ENCODE measurements at places on chromosomes 5 and 9. TPM values are rescaled to one million over a fixed set of nuclear protein-coding genes. Genes with fewer than 3 reads are reported as not detected.

DNA sequence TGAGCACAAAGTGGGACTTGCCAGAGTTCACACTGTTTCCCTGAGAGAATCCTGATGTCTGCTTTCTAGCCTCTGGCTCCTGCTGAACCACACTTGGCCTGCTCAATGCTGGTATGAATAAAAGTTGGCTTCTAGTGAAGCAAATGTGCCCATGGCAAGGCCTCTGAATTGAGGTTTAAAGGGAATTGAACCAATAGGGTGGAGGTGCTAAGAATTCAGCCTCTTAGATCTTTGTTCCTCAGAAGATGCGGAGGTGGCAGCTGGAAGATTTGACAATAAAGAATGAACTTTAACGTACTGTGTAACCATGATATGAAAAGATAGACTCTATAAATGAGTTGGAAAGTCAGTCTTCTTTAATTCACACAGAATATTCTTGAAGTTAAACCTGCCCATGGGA is 57.2 kb downstream of the RASGRF2 start:
- no peak overlapping the region for H3K4me3 ChIP-seq
- H3K4me1 ChIP-seq: peaks cover 17% of the 10 kb centered on the region
- DNase-seq: no peak
- no peak overlapping the region for H3K27ac ChIP-seq
- no peaks in the 10 kb centered on the region for H3K27me3 ChIP-seq

DNA sequence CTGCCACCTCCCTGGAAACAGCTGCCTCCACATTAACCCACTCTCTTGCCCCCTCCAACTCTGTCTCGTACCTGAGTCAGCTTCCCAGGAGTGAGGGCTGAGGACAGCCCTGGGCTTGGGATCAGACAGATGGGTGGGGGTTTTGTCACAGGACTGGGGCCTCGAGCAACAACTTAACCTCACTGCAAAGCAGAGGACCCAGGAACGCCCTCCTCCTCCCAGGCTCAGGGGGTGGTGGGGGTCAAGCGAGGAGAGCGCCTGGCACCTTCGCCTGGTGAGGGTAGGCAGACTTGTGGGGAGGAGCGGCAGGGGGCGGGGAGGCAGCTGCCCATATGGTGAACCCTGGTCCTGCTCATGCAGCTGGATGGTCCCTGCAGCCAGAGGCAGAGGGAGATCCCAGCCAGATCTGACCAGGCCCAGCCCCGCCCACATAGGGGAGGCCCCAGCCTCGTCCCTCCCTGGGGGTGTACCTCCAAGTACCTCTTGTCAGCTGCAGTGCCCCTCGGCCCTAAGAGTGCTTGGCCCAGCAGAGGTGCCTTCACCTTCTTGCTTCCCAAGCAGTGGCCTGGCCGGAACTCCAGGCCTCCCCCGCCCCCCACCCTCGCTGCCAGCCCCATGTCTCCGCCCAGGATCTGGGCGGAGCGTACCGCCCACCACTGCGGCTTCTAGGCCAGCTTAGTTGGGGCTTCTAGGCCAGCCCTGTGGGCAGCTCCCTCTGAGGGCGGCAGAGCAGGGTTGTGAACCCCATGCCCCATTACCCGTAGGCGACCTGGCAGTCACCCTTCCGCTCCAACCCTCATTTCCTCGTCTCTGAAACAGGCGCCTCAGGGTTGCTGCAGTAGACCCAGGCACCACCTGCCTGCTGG is at the start of gene SARDH:
TSS of gene SARDH (minus strand) at position 579 of the 866 bp plus-strand sequence. CDS start 4,179 bp downstream, outside the sequence.
- H3K27me3 ChIP-seq: no peaks in the 10 kb centered on the region
- H3K27ac ChIP-seq: no peak within 1 kb of the TSS
- DNase-seq: no peak
- H3K4me1 ChIP-seq: peaks cover 4% of the 10 kb centered on the region
- H3K4me3 ChIP-seq: no peak within 1 kb of the TSS

DNA sequence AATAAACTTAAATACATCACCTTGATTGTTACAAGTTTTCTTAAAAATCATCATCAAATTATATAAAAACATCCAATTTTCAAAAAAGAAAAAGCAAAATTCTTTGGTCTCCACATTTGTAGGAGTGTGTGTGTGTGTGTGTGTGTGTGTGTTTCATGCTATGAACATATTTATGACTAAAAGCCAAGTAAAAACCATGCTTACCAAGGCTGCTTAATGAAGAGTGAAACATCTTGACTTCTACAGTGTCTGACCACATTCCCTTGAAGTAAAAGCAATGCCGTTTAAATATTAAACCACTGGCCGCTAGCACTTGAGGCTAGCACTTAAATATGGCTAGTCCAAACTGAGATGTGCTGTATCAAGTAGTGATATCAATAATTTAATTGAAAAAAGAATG is 549.1 kb upstream of the CCNG1 start:
- H3K27me3 ChIP-seq: no peaks in the 10 kb centered on the region
- DNase-seq: no peak
- H3K4me1 ChIP-seq: no peaks in the 10 kb centered on the region
- H3K36me3 ChIP-seq: no peaks in the 10 kb centered on the region

The SLC25A46 gene
- total RNA-seq: 30.6 TPM

DNA sequence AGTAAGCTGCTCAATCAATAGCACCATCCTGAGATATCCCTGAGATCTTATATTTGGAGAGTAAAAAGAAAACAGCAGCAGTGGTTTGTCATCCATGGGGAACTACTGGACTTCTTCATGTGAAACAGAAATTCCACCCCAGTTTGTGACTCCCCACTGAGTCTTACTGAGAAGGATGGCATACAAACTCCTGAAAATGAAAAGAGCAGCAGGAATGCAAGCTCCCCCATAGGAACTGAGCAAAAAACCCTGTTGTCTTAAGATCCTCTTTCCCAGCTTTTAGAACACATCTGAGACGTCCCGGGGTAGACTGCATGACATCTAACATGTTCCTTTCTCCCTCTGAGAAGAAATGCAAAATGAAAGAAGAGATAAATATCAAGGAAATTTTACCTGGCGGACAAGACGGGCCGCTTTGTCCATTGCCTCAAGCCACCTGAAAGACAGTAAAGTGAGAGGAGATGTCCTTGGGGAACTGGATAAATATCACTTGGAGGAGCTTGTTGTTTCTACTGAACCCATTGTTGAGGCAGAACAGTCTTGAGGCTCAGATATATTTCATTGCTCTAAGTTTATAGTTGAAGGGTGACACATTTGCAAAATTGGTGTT is 117.1 kb downstream of the NUDT12 start:
- H3K4me1 ChIP-seq: 0 out of 2 replicates have a peak, but pooled peaks cover 4% of the 10 kb centered on the region
- no peaks in the 10 kb centered on the region for H3K27me3 ChIP-seq
- no peak for DNase-seq
- H3K27ac ChIP-seq: no peak overlapping the region

DNA sequence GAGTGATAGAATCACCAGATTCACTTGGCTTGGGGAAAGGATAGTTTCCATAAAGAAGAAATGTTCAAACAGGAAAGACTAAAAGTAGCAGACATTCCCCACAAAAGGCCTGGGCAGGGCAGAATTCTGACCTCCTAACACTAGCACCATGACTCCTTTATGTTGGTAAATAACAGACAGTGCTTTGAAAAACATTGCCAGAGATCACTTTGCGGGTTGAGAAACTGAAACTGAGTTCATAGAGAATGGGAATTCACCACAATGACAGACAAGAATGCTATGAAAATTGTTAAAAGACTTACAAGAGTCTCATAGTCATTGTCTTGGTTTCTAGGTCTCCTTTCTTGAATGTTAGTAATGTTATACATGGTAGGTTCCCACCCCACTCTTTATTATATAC is 172.5 kb upstream of the GLRA1 start:
- H3K27me3 ChIP-seq: peaks cover 2% of the 10 kb centered on the region
- no peak overlapping the region for H3K27ac ChIP-seq
- H3K36me3 ChIP-seq: no peaks in the 10 kb centered on the region
- DNase-seq: no peak
- no peak overlapping the region for H3K4me3 ChIP-seq

- H3K4me1 ChIP-seq: peaks cover 24% of the 10 kb centered on the region
- no peak for DNase-seq
- H3K27me3 ChIP-seq: no peaks in the 10 kb centered on the region
- no peak overlapping the region for H3K27ac ChIP-seq
- H3K36me3 ChIP-seq: no peaks in the 10 kb centered on the region
Measured at GRCh38 chr5:73388306-73388684, 60.3 kb downstream of the FOXD1 start.

GRCh38 chr9:134411440-134412297 is 85.4 kb downstream of the RXRA start:
- H3K27ac ChIP-seq: no peak overlapping the region
- H3K4me1 ChIP-seq: peaks cover 9% of the 10 kb centered on the region
- no peak for DNase-seq
- H3K27me3 ChIP-seq: no peaks in the 10 kb centered on the region
- H3K4me3 ChIP-seq: no peak overlapping the region
- peaks cover 1% of the 10 kb centered on the region for H3K36me3 ChIP-seq

DNA sequence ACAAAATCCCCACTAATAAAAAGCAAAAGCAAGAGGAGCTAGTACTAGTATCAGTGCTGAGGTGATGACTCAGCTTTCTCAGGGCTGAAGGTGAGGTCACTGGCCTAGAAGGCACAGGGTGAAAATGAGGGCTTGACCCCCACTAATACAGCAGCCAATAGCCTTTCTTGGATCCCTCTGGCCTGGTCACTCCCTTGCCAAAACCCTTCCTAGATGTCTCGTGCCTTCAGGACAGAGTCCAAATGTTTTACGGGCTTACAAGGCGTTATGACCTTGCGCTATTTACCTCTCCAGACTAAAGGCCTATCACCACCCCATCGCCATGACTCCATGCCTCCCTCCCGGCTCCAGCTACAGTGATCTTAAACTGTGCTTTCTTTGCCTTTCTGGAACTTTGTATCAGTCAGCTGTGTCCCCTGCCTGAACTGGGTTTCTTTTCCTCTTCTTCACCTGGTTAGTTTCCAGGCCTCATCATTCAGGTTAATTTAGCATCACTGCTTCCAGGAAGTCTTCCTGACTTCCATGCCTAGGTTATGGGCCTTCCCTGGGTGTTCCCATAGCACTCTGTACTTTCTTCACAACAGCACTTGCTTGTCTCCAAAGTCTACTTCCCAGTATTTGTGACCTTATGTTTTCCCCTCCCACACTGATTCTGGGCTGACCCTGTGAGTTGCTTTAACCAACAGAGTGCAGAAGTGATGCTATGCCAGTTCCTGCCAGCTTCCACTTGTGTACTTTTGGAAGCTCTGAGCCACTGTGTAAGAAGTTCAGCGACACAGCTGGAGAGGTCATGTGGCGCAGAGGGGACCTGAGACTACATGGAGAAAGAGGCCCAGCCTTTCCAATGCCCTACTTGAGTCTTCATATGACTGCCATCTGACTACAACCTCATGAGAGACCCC is 4.2 kb upstream of the DELE1 start:
- no peaks in the 10 kb centered on the region for H3K36me3 ChIP-seq
- peaks cover 16% of the 10 kb centered on the region for H3K4me1 ChIP-seq
- H3K4me3 ChIP-seq: no peak overlapping the region
- H3K27me3 ChIP-seq: no peaks in the 10 kb centered on the region

The ARL14EPL gene
- not detected for total RNA-seq

DNA sequence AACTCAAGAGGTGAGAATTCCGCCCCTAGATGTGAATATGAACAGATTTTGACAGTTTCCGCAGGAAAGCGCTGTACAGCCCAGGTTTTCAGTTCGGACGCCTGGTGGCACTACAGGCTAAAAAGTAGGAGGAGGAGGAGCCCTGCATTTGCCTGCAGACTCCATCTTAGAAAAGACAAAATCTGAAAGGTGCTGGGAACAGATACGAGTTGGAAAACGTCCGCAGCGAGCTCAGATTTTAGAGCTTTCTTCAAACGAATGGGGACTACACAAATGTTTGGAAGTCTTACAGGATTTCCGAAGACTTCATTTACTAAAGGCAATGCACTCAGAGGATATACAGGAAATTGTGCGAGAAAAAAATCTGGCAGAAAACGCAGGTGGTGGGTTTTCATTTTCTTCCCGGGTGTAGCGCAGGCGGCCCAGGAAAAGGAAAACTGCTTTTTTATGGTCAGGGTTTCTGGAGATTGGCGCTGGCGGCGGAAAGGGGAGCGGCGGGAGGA is 9.9 kb upstream of the PCDHB2 start:
- no peaks in the 10 kb centered on the region for H3K4me1 ChIP-seq
- peak overlapping the region; percentile 63 for H3K27ac ChIP-seq
- peak overlapping the region; percentile 27 for H3K4me3 ChIP-seq
- no peaks in the 10 kb centered on the region for H3K27me3 ChIP-seq
- no peaks in the 10 kb centered on the region for H3K36me3 ChIP-seq

- H3K36me3 ChIP-seq: peaks cover 3% of the 10 kb centered on the region
- no peak overlapping the region for H3K27ac ChIP-seq
- no peak for DNase-seq
- H3K4me1 ChIP-seq: peaks cover 13% of the 10 kb centered on the region
- H3K27me3 ChIP-seq: no peaks in the 10 kb centered on the region
- H3K4me3 ChIP-seq: no peak overlapping the region
Measured at GRCh38 chr5:33981408-33982162, 2.9 kb downstream of the SLC45A2 start.

DNA sequence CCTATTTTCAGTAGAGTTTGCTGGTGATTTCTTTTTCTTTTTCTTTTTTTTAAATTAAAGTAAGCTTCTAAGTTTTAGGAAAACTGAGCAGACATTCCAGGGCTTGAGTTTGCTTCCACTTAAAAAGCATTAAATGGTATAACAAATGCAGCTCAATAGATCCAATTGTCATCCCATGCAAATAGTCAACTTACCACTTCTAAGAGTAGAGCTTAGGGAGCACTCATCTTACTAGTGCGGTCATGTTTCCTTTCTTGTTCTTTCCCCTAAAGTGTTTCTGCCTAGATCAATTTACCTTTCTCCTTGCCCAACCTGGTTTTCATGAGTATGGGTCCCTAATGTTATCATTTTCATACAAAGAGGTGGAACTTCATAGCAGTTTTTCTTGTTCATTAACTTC is 13.0 kb upstream of the CEP120 start:
- no peaks in the 10 kb centered on the region for H3K27me3 ChIP-seq
- no peaks in the 10 kb centered on the region for H3K4me1 ChIP-seq
- no peak for DNase-seq
- H3K36me3 ChIP-seq: no peaks in the 10 kb centered on the region
- H3K27ac ChIP-seq: no peak overlapping the region
- H3K4me3 ChIP-seq: no peak overlapping the region

- no peaks in the 10 kb centered on the region for H3K36me3 ChIP-seq
- H3K27ac ChIP-seq: no peak overlapping the region
- H3K4me3 ChIP-seq: no peak overlapping the region
- no peaks in the 10 kb centered on the region for H3K27me3 ChIP-seq
Measured at GRCh38 chr9:2928411-2928810, 84.5 kb upstream of the PUM3 start.

The AGXT2 gene
- 0.21 TPM for total RNA-seq

The RBM18 gene
- total RNA-seq: 20.6 TPM

- DNase-seq: no peak
- H3K4me3 ChIP-seq: no peak overlapping the region
- H3K36me3 ChIP-seq: no peaks in the 10 kb centered on the region
- H3K4me1 ChIP-seq: no peaks in the 10 kb centered on the region
- no peaks in the 10 kb centered on the region for H3K27me3 ChIP-seq
- no peak overlapping the region for H3K27ac ChIP-seq
Measured at GRCh38 chr9:87887661-87888480, 5.2 kb downstream of the SPATA31E1 start.
